ENCODE measurements at places on chromosomes 1 and 21. TPM values are rescaled to one million over a fixed set of nuclear protein-coding genes. Genes with fewer than 3 reads are reported as not detected.

- H3K4me1 ChIP-seq = no peaks in the 10 kb centered on the region
- no peaks in the 10 kb centered on the region for H3K27me3 ChIP-seq
- no peak overlapping the region for H3K4me3 ChIP-seq
- H3K27ac ChIP-seq = no peak overlapping the region
- no peaks in the 10 kb centered on the region for H3K36me3 ChIP-seq
Observed at GRCh38 chr1:195663549-195664280, 944.5 kb downstream of the KCNT2 start.

DNA sequence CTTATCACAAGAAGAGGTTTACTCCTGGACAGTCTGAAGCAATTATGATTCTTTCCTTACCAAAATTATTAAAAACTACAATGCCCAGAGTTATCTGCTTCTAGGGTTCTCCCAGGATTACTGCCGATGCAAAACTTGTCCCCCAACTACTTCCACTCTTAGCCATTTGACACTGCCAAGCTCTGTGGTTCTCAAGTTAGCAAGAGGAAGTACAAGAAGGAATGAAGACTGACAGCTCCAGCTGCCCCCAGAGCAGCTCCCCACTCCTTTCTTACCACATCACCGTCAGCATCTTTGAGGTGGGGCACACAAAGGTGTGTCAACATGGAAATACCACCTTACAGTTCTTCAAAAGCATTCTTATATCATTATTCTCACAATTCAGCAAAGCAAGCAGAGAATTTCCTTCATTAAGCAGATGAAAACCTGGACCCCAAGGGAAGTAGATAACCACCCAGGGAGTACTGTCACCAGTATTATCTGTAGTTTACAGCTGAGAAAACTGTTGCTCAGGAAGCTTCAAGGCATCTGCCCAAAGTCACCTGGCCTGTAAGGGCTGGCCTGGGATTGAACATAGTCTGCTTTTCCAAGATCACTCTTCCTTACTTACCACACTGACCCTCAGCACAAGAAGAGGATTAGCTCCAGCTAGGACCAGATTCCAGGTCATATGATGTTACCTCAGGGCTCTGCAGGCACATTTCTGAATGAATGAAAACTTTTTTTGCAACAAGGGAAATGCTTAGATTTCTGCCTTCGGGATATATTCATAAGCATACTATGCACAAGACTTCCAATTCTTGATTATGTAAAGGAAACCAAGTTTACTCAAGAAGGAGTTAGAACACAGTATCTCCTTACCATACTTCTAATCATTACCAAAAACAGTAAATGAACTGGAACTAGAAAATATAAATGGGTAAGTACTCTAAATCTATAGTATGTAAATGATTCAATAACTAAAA, 9.3 kb downstream of the PSMG1 start:
- H3K27ac ChIP-seq = no peak overlapping the region
- no peak for DNase-seq
- H3K4me1 ChIP-seq = peaks cover 10% of the 10 kb centered on the region
- H3K27me3 ChIP-seq = no peaks in the 10 kb centered on the region
- peaks cover 15% of the 10 kb centered on the region for H3K36me3 ChIP-seq

DNA sequence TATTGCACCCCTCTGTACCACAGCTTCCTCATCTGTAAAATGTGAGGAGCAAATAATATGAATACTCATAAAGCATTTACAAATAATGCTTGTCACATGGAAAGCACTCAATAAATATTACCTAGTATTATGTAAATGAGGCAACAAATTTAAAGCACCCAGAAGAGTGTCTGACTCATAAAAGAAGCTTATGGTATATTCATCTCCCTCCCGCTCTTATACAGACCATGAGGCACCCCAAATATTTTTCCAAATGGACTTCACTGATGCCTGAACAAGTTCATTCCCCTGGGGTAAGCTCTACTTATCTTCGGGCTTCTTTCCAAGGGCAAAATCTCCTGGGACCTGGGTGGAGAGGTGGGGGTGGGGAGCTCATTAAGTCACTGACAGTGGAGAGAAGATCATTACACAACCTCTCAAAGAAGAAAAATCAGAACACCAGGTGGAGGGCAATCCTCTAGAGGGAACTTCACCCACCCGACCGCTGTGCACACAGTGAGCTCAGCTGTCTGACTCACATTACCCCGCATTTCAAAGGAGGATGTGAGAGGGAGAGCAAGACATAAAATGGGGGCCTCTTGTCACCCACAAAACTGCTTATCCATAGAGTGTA, 166.2 kb downstream of the ASTN1 start:
- H3K27me3 ChIP-seq = no peaks in the 10 kb centered on the region
- H3K36me3 ChIP-seq = no peaks in the 10 kb centered on the region
- no peak for DNase-seq
- no peak overlapping the region for H3K27ac ChIP-seq
- H3K4me1 ChIP-seq = no peaks in the 10 kb centered on the region

DNA sequence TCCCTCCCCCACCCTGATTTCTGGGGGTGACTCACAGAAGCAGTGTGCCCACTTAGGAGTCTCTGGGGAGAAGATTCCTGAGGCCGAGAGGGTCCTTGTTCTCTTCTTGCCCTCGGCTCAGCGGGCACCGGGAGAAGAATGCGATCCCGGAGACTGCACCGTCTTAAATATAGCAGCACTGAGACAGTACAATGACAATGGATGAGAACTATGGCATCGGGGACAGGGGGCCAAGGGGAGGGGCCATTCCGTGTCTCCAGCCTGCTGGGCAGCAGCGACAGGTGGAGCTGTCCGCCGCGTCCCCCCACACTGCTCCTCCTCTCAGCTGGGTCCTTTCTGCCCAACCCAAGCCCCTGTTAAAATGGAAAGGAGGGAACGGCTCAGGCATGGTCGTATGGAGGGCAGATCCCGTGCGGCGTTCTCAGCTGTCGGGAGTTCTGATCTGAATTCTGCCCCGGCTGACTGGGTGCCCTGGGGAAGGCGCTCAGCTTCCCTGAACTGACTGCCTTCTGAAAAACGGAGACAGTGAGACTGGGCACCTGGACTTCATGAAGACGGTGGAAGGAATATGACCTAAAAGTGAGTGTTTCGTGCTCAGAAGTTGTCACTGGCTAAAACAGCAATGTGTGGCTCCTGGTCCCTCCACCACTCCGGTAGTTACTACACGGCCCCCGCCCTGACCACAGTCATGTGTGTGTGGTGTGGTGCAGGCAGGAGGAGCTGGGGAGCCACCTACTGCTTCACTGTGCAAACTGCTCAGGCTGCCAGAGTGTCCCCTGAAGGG, at the start of gene MYOM3:
MYOM3 (minus strand) TSS at position 140 of the 784 bp plus-strand sequence. CDS start 3,499 bp downstream, outside the sequence.
- H3K4me3 ChIP-seq = no peak within 1 kb of the TSS
- peaks cover 25% of the 10 kb centered on the region for H3K4me1 ChIP-seq
- no peak within 1 kb of the TSS for H3K27ac ChIP-seq

DNA sequence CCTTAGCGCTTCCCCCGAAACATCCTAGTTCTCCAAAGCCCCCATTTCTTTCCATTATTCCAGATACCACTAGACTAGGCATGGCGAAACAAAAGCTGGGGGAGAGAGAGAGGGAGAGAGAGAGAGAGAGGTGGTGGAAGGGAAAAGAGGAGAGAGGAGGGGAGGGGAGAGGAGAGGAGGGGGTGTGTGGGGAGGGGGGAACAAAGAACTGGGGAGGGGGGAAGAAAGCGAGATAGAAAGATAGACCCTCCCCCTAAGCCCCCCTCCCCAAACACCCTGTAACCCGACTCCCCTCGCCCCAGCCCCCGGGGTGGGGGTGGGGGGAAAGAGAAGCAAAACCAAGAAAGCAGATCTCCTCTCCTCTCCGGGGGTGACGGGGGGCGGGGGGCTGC, 352 bp downstream of the MEX3A start:
- H3K4me3 ChIP-seq = peak overlapping the region; percentile 97
- H3K36me3 ChIP-seq = peaks cover 9% of the 10 kb centered on the region
- DNase-seq = no peak
- H3K27ac ChIP-seq = no peak overlapping the region
- no peaks in the 10 kb centered on the region for H3K27me3 ChIP-seq

GRCh38 chr1:151817353-151817730, 12.1 kb upstream of the LINGO4 start:
- H3K4me1 ChIP-seq = no peaks in the 10 kb centered on the region
- H3K36me3 ChIP-seq = no peaks in the 10 kb centered on the region
- H3K4me3 ChIP-seq = no peak overlapping the region
- no peaks in the 10 kb centered on the region for H3K27me3 ChIP-seq
- DNase-seq = no peak

- no peaks in the 10 kb centered on the region for H3K36me3 ChIP-seq
- no peak overlapping the region for H3K27ac ChIP-seq
- H3K4me1 ChIP-seq = no peaks in the 10 kb centered on the region
- H3K27me3 ChIP-seq = no peaks in the 10 kb centered on the region
- DNase-seq = no peak
Observed at GRCh38 chr1:3494321-3495308, 40.1 kb downstream of the ARHGEF16 start.

GRCh38 chr1:119475866-119476439, 31.1 kb upstream of the HSD3B1 start:
- DNase-seq = peak; percentile 31
- no peak overlapping the region for H3K4me3 ChIP-seq
- H3K27me3 ChIP-seq = no peaks in the 10 kb centered on the region
- H3K4me1 ChIP-seq = no peaks in the 10 kb centered on the region
- H3K36me3 ChIP-seq = no peaks in the 10 kb centered on the region

- H3K27ac ChIP-seq = peak overlapping the region; percentile 99
- no peak overlapping the region for H3K4me3 ChIP-seq
- peaks cover 39% of the 10 kb centered on the region for H3K4me1 ChIP-seq
- peak; percentile 94 for DNase-seq
- H3K36me3 ChIP-seq = peaks cover 3% of the 10 kb centered on the region
- H3K27me3 ChIP-seq = no peaks in the 10 kb centered on the region
Observed at GRCh38 chr1:23554481-23555269, 4.6 kb downstream of the ID3 start.

RIPPLY3 gene
- total RNA-seq = not detected

LCE1E gene
- total RNA-seq = not detected

RGS13 gene
- total RNA-seq = not detected

ADORA3 gene
- not detected for total RNA-seq

KIAA0319L gene
- total RNA-seq = 43.4 TPM
